ENCODE measurements at places on chromosomes 16 and 17. TPM values are rescaled to one million over a fixed set of nuclear protein-coding genes. Genes with fewer than 3 reads are reported as not detected.

The SRCAP gene
- total RNA-seq: 73.5 TPM

The SALL1 gene
- total RNA-seq: 0.78 TPM

The PHKG2 gene
- 31.1 TPM for total RNA-seq

GRCh38 chr16:19138601-19139000, 24.8 kb downstream of the ITPRIPL2 start:
- peak; percentile 85 for DNase-seq

DNA sequence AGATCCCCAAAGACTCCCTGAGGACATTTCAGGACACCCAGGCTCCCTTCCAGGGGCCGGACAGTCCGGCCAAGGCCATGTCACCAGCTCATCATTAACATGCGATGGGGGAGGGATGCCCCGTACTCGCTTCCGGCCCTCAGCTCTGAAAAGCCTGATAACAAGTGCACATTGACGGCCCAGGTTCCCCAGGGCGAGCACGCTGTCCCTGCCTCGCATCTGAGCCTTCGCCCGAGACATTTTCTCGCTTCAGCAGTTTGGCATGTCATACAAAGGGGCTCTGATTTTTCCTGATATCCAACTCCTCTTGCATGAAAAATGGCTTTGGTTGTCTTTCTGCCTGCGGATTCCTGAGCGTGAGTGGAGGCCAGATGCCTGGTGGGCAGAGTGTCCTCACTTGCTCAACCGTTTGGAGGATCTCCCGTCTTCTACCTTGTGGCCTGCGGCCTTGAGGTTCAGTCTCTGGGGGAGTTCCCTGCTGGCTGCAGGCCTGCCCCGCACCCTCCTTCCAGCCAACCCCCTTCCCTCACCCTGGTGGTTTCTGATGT, 14.1 kb downstream of the CACNG4 start:
- no peak for DNase-seq

- DNase-seq: no peak
Observed at GRCh38 chr16:996681-997080, 15.1 kb downstream of the SOX8 start.

GRCh38 chr17:77462090-77462489, 321.3 kb downstream of the SEC14L1 start:
- DNase-seq: no peak

GRCh38 chr17:13129356-13129755, 111.5 kb upstream of the ELAC2 start:
- no peak for DNase-seq
